ENCODE measurements at places on chromosomes 16 and 17.

GRCh38 chr16:85222155-85222863, 110.0 kb upstream of the CIBAR2 start:
- DNase-seq, result no peak

GRCh38 chr17:57625957-57626356, 119.1 kb downstream of the CCDC182 start:
- no peak for DNase-seq

GRCh38 chr16:9929836-9930235, 252.4 kb downstream of the GRIN2A start:
- no peak for DNase-seq

GRCh38 chr16:68724797-68725196, 12.3 kb upstream of the CDH1 start:
- no peak for DNase-seq

GRCh38 chr16:2213817-2214718, 572 bp downstream of the PGP start:
- DNase-seq, result no peak

- DNase-seq, result no peak
Measured at GRCh38 chr17:50785946-50786570, 18.7 kb upstream of the ANKRD40CL start.

Data from NCI-H1417 treated with DMSO at 0.1 percent for 48 hours (cell line).